Esophagus squamous epithelium (tissue), 5 donors: ENCODE measurements at places on chromosomes 12 and 14.

GRCh38 chr12:72207486-72208409 is 64.4 kb upstream of the TRHDE start:
- H3K4me3 ChIP-seq, result no peak overlapping the region
- no peaks in the 10 kb centered on the region for H3K27me3 ChIP-seq
- no peak for DNase-seq
- no peak overlapping the region for H3K27ac ChIP-seq

GRCh38 chr12:95131589-95132340 is 58.3 kb upstream of the NR2C1 start:
- H3K4me1 ChIP-seq, result no peaks in the 10 kb centered on the region
- H3K4me3 ChIP-seq, result no peak overlapping the region
- no peak overlapping the region for H3K27ac ChIP-seq
- no peaks in the 10 kb centered on the region for H3K27me3 ChIP-seq

GRCh38 chr12:121580959-121581685 is at the start of gene KDM2B:
Gene KDM2B, minus strand, starts transcription at chr12:121581023. Its CDS starts 112 bp downstream, at chr12:121580911.
- no peaks in the 10 kb centered on the region for H3K36me3 ChIP-seq
- DNase-seq, result no peak
- H3K27ac ChIP-seq, result peak within 1 kb of the TSS; percentile 92
- peaks cover 43% of the 10 kb centered on the region for H3K4me1 ChIP-seq

- no peak for DNase-seq
- H3K4me3 ChIP-seq, result no peak overlapping the region
- H3K27me3 ChIP-seq, result no peaks in the 10 kb centered on the region
- no peak overlapping the region for H3K27ac ChIP-seq
- no peaks in the 10 kb centered on the region for H3K4me1 ChIP-seq
- H3K36me3 ChIP-seq, result no peaks in the 10 kb centered on the region
Observed at GRCh38 chr14:85578930-85579329, 49.0 kb downstream of the FLRT2 start.

- H3K4me1 ChIP-seq, result peaks cover 39% of the 10 kb centered on the region
- DNase-seq, result no peak
- no peak overlapping the region for H3K4me3 ChIP-seq
- H3K36me3 ChIP-seq, result no peaks in the 10 kb centered on the region
Observed at GRCh38 chr12:91142221-91142631, 30.9 kb upstream of the LUM start.

DNA sequence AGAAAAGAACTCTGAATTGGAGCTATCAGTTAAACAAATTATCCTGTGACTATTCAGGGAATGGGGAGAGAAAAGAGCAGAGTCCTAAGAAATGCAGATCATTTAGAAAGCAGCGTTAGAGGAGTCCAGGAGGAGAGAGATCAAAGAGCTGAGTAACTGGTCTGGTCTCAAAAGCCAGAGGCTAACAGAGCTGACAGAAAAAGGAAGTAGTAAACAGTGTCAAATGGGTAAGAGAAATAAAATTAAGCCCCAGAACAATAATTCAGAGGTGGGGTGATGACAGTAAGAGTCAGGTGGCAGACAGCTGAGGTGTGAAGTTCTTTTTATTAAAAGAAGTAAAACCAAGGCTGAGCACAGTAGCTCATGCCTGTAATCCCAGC is 19.3 kb downstream of the GXYLT1 start:
- no peak overlapping the region for H3K27ac ChIP-seq
- DNase-seq, result no peak
- H3K4me1 ChIP-seq, result peaks cover under 1% of the 10 kb centered on the region

DNA sequence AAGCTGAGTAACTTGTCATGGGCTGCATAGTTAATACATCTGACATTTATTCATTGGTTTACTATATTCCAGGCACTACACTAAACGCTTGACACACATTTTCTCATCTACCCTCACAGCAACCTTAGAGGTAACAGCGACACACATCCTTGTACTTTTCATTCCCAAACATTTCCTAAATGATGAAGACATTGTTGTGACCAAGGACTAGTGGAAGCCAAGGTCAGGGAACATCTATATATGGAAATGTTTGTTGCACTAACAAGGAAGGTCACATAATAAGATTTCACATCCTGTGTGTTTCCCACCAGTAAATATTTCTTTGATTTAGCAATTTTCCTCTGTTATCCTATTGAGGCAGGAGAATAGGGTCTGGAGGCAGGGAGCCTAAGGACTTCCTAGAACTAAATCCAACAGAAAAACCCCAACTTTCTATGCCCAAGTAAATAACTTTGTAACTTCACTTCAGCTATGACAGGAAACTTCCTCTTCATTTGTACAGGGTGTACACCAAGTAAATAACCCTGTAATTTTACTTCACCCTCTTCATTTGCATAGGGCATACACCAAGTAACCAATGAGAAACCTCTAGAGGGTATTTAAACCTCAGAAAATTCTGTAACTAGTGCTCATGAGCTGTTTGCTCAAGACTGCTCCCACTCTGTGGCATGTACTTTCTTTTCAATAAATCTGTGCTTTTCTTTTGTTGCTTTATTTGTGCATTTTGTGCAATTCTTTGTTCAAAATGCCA is 48.4 kb downstream of the ZNF641 start:
- no peaks in the 10 kb centered on the region for H3K36me3 ChIP-seq
- H3K4me1 ChIP-seq, result no peaks in the 10 kb centered on the region
- no peak overlapping the region for H3K27ac ChIP-seq
- no peak overlapping the region for H3K4me3 ChIP-seq
- H3K27me3 ChIP-seq, result no peaks in the 10 kb centered on the region
- DNase-seq, result no peak

GRCh38 chr12:20883288-20883687 is 72.8 kb downstream of the SLCO1B3 start:
- DNase-seq, result no peak
- H3K27me3 ChIP-seq, result no peaks in the 10 kb centered on the region
- no peak overlapping the region for H3K4me3 ChIP-seq
